ENCODE measurements at places on chromosomes 2 and 18. TPM values are rescaled to one million over a fixed set of nuclear protein-coding genes. Genes with fewer than 3 reads are reported as not detected.

The ACTR1B gene
- 66.5 TPM for polyA plus RNA-seq

The CHRND gene
- polyA plus RNA-seq: not detected

- H3K27ac ChIP-seq: peak overlapping the region; percentile 6
- no peaks in the 10 kb centered on the region for H3K4me1 ChIP-seq
- no peak overlapping the region for H3K4me3 ChIP-seq
- no peaks in the 10 kb centered on the region for H3K27me3 ChIP-seq
- DNase-seq: no peak
Observed at GRCh38 chr2:229445019-229445418, 173.9 kb upstream of the PID1 start.

DNA sequence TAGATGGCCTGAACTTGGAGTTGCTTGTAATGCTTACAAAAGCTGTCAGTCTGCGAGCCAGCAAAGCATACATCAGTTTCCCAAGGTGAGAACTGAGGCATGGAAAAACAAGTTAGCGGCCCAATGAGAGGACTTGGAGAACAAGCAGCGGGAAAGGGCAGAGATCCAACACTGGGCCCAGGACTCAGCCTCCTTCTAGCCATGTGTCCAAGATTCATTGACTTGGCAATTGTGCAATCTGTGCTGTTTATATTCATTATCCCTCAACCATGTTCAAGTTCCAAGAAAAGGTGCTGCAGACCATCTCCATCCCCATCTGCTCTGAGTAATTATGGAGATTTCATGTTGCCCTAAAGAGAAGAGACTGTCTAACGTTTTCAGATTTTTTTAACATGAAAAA, 187.4 kb downstream of the ALK start:
- H3K4me1 ChIP-seq: no peaks in the 10 kb centered on the region
- H3K4me3 ChIP-seq: no peak overlapping the region
- DNase-seq: no peak
- H3K36me3 ChIP-seq: no peaks in the 10 kb centered on the region
- H3K27ac ChIP-seq: no peak overlapping the region

- no peaks in the 10 kb centered on the region for H3K4me1 ChIP-seq
- DNase-seq: no peak
- no peaks in the 10 kb centered on the region for H3K36me3 ChIP-seq
- no peak overlapping the region for H3K4me3 ChIP-seq
- no peaks in the 10 kb centered on the region for H3K27me3 ChIP-seq
Observed at GRCh38 chr18:34802959-34803358, 92.9 kb downstream of the DTNA start.

DNA sequence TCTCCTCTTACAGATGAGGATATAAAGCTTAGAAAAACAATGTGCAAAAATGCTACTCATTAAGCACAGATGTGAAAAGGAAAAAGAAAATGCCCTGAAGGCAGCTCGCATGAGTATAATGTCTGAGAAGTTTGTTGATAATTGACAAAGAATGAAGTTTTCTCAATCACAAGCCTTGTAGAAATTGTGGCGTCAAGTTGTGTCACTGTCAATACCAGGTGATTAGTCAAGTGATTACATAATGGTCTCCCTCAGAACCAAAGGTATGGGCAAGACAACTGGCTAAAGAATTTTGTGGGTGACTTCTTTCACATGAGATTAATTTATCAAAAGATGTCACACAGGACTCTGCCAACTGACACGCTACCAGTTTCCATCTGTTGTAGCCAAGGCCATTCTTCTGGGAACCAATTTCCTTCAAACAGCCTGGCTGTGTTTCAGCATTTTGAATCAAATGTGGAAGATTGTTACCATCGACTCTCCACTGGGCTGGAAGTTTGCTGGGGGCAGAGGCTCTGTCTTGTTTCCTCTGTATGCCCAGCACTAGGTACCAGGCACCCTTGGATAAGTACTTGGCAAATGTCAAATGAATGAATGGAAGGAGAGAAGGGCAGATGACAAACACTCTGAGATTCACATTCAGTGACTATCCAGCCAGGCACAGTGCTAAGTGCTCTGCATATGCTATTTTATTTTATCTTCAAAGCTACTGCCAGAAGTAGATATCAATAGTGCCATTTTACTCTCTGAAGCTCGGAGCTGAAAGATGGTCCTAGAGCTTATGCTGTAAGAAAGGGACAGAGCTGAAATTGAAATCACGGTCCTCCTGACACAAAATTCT, 5.9 kb upstream of the FN1 start:
- H3K27ac ChIP-seq: no peak overlapping the region
- H3K36me3 ChIP-seq: no peaks in the 10 kb centered on the region
- no peaks in the 10 kb centered on the region for H3K4me1 ChIP-seq
- no peak overlapping the region for H3K4me3 ChIP-seq

- no peaks in the 10 kb centered on the region for H3K4me1 ChIP-seq
- no peak overlapping the region for H3K4me3 ChIP-seq
- H3K27me3 ChIP-seq: no peaks in the 10 kb centered on the region
- no peak for DNase-seq
- H3K36me3 ChIP-seq: no peaks in the 10 kb centered on the region
Observed at GRCh38 chr18:72899338-72899737, 31.6 kb upstream of the NETO1 start.

- H3K36me3 ChIP-seq: no peaks in the 10 kb centered on the region
- H3K4me3 ChIP-seq: no peak overlapping the region
- H3K4me1 ChIP-seq: no peaks in the 10 kb centered on the region
- no peak overlapping the region for H3K27ac ChIP-seq
Observed at GRCh38 chr18:7822435-7823331, 255.6 kb downstream of the PTPRM start.

GRCh38 chr2:10531874-10532637, 83.9 kb upstream of the ODC1 start:
- no peak overlapping the region for H3K27ac ChIP-seq
- DNase-seq: no peak
- H3K27me3 ChIP-seq: no peaks in the 10 kb centered on the region
- H3K4me1 ChIP-seq: no peaks in the 10 kb centered on the region

DNA sequence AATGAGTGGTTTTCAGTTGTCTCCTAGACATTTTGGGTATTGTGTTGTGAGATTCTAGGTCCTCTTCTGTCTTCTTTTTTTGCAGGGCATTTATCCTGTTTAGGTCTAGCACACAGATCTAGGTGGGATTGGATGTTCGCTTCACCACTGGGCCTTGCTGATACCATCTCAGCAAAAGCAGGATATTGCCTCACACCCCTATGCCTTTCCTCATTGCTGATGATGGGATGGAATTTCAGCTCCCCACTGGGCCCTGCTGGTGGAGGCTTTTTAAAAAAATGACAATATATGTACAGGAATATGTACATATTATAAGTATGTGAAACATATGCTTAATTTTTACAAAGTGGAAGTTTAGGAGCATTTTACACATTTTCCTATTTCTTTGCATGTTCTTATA, 5.4 kb upstream of the TOGARAM2 start:
- no peaks in the 10 kb centered on the region for H3K27me3 ChIP-seq
- no peaks in the 10 kb centered on the region for H3K4me1 ChIP-seq

DNA sequence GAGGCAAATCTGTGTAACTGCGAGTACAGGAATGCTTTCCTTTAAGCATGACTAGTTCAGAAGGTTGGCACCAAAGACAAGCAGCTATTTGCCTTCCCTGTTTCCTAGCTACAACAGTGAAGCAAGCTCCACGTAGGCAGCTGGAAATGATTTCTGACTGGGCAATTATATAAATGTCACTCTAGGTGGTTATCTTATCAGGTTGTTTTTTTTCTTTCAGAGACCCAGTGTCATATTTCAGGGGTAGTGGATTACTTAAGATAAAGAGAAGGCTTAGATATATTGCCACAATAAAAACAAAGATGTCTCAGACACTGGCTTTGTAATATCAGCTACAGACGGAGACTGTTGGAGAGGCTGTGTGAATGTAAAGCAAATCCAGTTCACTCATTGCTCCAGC, 748.9 kb upstream of the NXPH2 start:
- DNase-seq: peak; percentile 6
- no peak overlapping the region for H3K27ac ChIP-seq
- H3K4me3 ChIP-seq: no peak overlapping the region
- no peaks in the 10 kb centered on the region for H3K27me3 ChIP-seq
- H3K36me3 ChIP-seq: no peaks in the 10 kb centered on the region
